Sigmoid colon (tissue), 7 donors: ENCODE measurements at places on chromosomes 5 and 9. TPM values are rescaled to one million over a fixed set of nuclear protein-coding genes. Genes with fewer than 3 reads are reported as not detected.

DNA sequence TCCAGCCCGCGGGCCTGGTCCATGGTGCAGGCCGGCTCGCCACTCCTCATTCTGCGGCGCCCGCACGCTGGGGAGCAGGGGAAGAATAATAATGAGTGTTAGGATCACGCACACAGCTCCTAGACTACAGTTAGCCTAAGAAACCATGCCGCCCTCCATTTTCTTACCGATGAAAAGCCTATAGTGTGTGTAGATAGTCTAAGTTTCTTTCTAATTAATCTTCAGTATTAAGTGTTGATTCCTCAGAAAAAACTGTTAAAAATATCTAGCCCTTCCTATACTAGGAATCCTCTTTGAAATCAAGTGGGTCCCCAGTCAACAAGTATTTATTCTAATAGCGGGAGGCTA, 9.3 kb downstream of the ZBED3 start:
- H3K4me1 ChIP-seq: peaks cover 11% of the 10 kb centered on the region
- peak overlapping the region; percentile 73 for H3K4me3 ChIP-seq
- no peaks in the 10 kb centered on the region for H3K36me3 ChIP-seq
- H3K27ac ChIP-seq: peak overlapping the region; percentile 79
- DNase-seq: no peak

DNA sequence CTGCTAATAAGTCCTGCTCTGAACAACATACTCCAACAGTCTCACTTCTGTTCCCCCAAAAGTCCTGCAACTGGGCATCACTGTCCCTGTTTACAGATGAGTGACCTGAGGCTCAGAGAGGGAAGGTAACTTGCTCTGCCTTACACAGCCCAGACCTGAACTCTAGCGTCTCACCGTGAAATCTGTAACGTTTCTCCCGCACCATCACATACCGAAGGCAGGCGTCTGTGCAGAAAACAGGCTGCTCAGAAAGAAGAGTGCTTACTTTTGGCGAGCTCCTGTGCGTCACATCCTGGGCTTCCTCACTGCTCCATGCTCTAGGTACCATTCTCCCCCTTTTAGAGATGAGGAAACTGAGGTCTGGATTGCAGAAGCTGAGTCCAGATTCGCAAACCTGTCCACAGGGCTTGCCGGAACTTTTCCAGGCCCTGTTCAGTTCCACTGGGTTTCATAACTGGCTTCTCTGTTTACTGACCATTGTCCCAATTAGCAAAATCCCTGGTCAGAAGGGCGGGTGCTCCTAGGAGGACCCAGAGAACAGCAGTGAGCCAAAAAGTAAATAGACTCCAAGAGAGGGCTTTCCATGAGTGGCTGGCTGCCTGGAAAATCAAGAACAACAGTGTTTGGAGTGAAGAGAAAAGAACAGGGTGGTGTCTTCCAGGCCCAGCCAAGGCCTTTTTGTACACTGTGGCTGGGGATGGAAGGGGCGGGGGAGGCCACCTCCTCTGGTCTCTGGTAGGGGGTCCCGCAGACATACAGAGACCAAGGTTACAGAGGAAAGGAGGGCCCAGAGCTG, 27.1 kb downstream of the GSN start:
- no peaks in the 10 kb centered on the region for H3K36me3 ChIP-seq
- H3K4me3 ChIP-seq: peak overlapping the region; percentile 12
- peak overlapping the region; percentile 95 for H3K27ac ChIP-seq
- no peaks in the 10 kb centered on the region for H3K27me3 ChIP-seq
- peak; percentile 94 for DNase-seq
- H3K4me1 ChIP-seq: peaks cover 94% of the 10 kb centered on the region

- H3K27me3 ChIP-seq: no peaks in the 10 kb centered on the region
- H3K36me3 ChIP-seq: no peaks in the 10 kb centered on the region
- DNase-seq: no peak
- H3K4me3 ChIP-seq: no peak overlapping the region
- peaks cover 18% of the 10 kb centered on the region for H3K4me1 ChIP-seq
Observed at GRCh38 chr9:37286530-37287175, 135.8 kb upstream of the GRHPR start.

DNA sequence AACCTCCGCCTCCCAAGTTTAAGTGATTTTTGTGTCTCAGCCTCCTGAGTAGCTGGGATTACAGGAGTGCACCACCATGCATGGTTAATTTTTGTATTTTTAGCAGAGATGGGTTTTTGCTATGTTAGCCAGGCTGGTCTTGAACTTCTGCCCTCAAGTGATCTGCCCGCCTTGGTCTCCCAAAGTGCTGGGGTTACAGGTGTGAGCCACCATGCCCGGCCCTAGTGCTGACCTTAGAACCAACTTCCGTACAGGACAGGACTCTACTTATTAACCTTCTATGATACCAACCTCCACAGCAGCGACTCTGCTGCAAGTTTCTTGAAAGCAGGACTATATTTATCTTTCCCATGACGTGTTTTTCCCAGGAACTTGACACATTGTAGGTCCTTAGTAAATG, 176.9 kb downstream of the RGS3 start:
- peaks cover 18% of the 10 kb centered on the region for H3K4me1 ChIP-seq
- H3K4me3 ChIP-seq: no peak overlapping the region
- H3K36me3 ChIP-seq: no peaks in the 10 kb centered on the region
- DNase-seq: peak; percentile 59
- H3K27ac ChIP-seq: no peak overlapping the region
- H3K27me3 ChIP-seq: no peaks in the 10 kb centered on the region

DNA sequence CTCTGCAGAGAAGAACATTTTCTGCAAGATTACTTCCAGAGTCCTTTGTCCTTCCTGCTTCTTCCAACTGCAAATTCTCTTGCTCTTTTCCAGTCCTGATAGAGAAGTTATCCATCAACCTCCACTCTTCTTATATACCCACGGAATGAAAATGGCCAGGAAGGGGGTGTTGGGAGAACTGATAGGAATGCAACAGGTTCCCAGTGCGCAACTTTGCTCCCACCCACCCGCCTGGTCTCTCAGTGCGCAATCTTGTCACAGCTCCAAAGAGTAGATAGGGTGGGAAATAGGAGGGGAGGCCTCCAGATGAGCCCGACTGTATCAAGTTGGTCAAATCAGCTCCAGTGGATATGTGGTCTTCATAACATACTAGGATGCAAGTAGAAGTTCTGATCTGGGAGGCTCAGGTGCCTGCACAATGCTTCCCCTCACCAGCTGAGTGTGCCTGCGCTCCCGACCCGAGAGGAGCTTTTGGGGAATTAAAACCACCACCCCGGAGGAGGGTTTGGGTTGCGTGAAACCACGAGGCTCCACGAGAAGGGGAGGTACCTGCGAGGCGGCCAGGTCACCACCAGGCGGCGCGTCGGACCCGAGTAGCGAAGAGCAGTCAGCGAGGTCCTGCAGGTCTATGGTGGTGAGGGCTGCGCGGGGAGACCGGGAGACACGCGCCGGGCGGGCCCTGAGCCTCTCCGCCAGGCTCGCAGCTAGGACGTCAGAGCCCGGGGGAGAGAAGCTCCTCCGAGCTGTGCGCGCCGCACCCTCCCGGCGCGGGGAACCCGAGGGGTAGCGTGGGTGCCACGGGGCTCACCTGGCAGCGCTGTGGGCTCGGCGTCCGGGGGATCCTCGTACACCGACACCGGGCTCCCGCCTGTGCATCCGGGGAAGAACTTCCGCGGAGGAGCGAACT, 835 bp downstream of the MCIDAS start:
- H3K4me3 ChIP-seq: peak overlapping the region; percentile 22
- no peak overlapping the region for H3K27ac ChIP-seq
- H3K4me1 ChIP-seq: no peaks in the 10 kb centered on the region
- H3K36me3 ChIP-seq: no peaks in the 10 kb centered on the region
- no peak for DNase-seq

- H3K36me3 ChIP-seq: no peaks in the 10 kb centered on the region
- no peak overlapping the region for H3K4me3 ChIP-seq
- no peak for DNase-seq
- no peaks in the 10 kb centered on the region for H3K27me3 ChIP-seq
- no peak overlapping the region for H3K27ac ChIP-seq
Observed at GRCh38 chr5:67732471-67732870, 483.1 kb upstream of the PIK3R1 start.

DNA sequence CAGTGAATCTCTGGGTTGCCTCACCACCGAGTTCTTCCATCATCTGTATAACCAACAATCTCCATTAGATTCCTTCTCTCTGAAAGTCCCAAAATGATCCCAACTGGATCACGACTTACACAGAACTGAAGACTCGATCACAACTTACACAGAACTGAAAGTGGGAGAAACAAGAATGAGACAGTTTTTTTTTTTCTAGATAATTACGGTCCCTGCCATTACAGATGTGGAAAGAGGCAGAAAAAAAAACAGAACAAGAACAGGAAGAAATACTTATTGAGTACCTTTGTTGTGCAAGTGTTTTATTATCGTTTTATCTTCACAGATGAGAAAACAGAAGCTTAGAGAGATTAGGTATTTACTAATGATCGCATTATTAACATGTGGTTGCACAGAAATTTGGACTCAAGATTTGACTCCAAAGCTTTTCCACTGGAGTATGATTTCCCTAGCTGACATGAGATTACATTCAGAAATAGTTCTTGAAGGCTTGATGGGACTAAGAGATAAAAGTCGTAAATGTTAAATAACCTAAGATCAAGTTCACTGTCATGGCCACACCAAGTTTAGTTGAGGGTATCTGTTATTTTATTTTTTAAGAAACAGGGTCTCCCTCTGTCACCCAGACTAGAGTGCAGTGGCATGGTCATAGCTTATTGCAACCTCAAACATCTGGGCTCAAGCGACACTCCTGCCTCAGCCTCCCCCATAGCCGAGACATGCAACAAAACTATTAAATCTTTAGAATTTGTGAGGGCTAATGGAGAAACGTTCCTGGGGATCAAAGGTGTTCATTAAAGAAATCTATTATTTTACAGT, 8.9 kb downstream of the PLK2 start:
- H3K4me1 ChIP-seq: no peaks in the 10 kb centered on the region
- no peak overlapping the region for H3K27ac ChIP-seq
- DNase-seq: no peak
- H3K27me3 ChIP-seq: no peaks in the 10 kb centered on the region
- H3K4me3 ChIP-seq: no peak overlapping the region

GRCh38 chr9:77957652-77958051, 74.0 kb downstream of the GNAQ start:
- no peak for DNase-seq
- H3K27me3 ChIP-seq: no peaks in the 10 kb centered on the region
- H3K36me3 ChIP-seq: no peaks in the 10 kb centered on the region
- H3K27ac ChIP-seq: no peak overlapping the region

DNA sequence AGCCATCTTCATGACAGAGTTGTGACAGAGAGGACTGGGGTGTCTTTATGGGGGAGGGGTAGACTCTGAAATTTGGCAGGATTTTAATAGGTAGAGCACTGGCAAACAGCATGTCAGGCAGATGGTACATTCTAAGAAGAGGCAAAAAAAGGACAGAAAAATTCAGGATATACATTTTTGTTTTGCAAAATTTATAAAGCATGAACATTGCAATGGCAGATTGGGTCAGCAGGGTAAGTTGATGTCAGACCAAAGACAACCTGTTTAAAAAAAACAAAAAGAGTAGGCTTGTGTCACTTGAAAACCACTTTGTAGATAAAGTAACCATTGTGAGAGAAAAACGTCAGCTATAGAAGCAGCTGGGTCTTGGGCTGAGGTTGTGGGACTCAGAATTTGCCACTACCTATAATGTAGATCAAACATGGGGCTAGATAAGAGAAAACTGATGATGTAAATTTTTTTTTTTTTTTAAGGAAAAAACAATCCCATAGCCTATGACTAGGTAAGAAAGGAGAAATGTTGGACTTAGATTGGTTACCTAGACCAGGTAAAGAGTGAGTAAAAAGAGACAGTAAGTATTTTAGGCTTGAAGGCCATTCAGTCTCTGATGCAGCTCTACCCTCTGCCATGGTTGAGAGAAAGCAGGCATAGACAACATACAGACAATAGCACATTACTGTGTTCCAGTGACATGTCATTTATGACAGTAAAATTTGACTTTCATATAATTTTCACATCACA, 8.3 kb downstream of the CAMK4 start:
- no peak for DNase-seq
- H3K4me1 ChIP-seq: no peaks in the 10 kb centered on the region
- H3K27me3 ChIP-seq: no peaks in the 10 kb centered on the region

DNA sequence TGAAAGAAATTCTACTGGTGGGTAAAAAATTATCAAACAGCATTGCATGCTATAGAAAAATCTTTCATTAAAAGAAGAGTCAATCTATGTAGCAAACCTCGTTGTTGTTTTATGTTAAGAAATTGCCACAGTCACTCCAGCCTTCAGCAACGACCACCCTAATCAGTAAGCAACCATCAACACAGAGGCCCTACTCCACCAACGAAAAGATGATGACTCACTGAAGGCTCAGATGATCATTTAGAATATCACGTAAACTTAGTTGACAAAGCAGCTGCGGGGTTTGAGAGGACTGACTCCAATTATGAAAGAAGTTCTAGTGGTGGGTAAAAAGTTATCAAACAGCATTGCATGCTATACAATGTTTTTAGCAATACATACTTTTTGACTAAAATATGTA, 242.6 kb downstream of the DRD1 start:
- H3K4me3 ChIP-seq: no peak overlapping the region
- DNase-seq: no peak
- H3K27me3 ChIP-seq: no peaks in the 10 kb centered on the region
- no peaks in the 10 kb centered on the region for H3K36me3 ChIP-seq

- H3K4me3 ChIP-seq: no peak overlapping the region
- no peaks in the 10 kb centered on the region for H3K36me3 ChIP-seq
- H3K4me1 ChIP-seq: no peaks in the 10 kb centered on the region
Observed at GRCh38 chr5:172637740-172638139, 3.3 kb upstream of the NEURL1B start.

- no peak overlapping the region for H3K4me3 ChIP-seq
- H3K27ac ChIP-seq: no peak overlapping the region
- DNase-seq: no peak
- peaks cover 5% of the 10 kb centered on the region for H3K4me1 ChIP-seq
Observed at GRCh38 chr5:142463904-142464303, 139.1 kb upstream of the SPRY4 start.

GRCh38 chr5:127995556-127995955, 88.0 kb upstream of the SLC12A2 start:
- H3K4me3 ChIP-seq: no peak overlapping the region
- no peaks in the 10 kb centered on the region for H3K4me1 ChIP-seq
- no peaks in the 10 kb centered on the region for H3K27me3 ChIP-seq
- no peaks in the 10 kb centered on the region for H3K36me3 ChIP-seq

GRCh38 chr9:113345671-113346070, 3.7 kb upstream of the BSPRY start:
- H3K27me3 ChIP-seq: peaks cover 2% of the 10 kb centered on the region
- no peak for DNase-seq
- no peaks in the 10 kb centered on the region for H3K36me3 ChIP-seq
- peaks cover 41% of the 10 kb centered on the region for H3K4me1 ChIP-seq

GRCh38 chr5:88685591-88686541, 197.1 kb downstream of the MEF2C start:
- H3K27me3 ChIP-seq: peaks cover 81% of the 10 kb centered on the region
- no peak overlapping the region for H3K4me3 ChIP-seq

GRCh38 chr9:16121601-16122286, 568.9 kb downstream of the CCDC171 start:
- H3K27me3 ChIP-seq: no peaks in the 10 kb centered on the region
- H3K36me3 ChIP-seq: no peaks in the 10 kb centered on the region
- H3K4me3 ChIP-seq: no peak overlapping the region

FBP1 gene
- 5.6 TPM for total RNA-seq

BHMT2 gene
- total RNA-seq: 15.1 TPM

SURF6 gene
- 16.0 TPM for total RNA-seq

ECM2 gene
- 7.5 TPM for total RNA-seq
